ENCODE measurements at places on chromosomes 11 and 22.
A peak's percentile ranks its signal among the peaks of the same experiment; 100 is the strongest.

- DNase-seq: no peak
Measured at GRCh38 chr22:43892183-43892894, 526 bp upstream of the PNPLA5 start.

DNA sequence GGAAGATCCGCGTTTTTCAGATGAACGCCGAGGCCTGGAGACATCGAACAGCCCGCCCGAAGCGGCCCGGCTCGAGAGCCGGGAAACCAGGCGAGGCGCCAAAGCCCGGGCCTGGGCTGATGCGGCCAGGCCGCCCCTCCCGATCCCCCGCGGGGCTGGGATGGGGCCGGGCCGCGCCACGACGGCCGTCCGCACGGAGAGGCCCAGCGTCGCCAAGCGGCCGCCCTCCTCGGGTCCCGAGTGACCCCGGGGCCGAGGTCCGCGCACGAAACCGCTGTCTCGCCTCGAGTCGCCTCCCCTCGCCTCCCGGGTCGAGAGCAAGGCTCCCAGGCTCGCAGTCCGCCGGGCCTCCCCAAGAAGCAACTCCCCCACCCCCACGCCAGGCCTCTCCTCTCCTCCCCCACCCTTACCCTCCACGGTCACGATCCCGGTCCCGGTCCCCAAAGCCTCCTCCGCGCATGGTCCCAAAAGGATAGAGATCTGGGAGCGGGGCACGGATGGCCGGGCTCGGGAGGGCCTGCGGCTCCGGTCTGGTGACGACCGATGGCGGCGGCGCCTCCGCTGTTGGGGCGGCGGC, 482 bp downstream of the DDX17 start:
- peak; percentile 70 for DNase-seq

- no peak for DNase-seq
Measured at GRCh38 chr22:22674467-22674866, 30.1 kb downstream of the GGTLC2 start.

DNA sequence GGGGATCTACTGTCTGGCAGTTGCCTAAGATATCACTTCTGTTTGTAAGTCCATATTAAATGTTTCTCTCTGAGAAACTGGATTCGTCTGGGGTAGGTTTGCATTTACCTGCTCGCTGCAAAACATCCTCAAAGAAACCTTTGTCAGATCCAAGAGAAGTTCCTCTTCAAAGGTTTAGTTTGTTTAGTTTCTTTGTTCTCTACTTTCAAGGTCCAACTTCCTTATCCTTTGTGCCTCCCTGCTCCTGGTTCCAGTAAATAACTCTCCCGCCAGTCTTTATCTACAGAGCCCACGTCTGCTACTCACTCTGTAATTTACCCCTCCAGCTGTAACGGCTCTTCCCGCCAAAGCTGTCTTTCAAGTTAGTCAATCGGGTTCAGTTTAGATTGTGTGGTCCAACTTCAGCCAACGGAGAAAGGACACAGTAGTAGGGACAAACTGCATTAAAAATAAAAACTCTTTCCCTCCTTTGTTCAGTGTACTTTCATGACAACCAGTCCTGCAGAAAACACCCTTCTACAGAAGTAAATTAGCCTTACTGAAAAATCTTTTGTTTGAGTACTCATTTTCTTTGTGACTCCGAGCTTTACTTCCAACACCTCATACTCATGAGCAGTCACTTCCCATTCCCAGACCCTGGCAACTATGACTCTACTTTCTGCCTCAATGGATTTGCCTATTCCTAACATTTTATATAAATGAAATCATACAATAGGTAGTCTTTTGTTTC, 41.0 kb downstream of the TMPRSS5 start:
- peak; percentile 80 for DNase-seq

DNA sequence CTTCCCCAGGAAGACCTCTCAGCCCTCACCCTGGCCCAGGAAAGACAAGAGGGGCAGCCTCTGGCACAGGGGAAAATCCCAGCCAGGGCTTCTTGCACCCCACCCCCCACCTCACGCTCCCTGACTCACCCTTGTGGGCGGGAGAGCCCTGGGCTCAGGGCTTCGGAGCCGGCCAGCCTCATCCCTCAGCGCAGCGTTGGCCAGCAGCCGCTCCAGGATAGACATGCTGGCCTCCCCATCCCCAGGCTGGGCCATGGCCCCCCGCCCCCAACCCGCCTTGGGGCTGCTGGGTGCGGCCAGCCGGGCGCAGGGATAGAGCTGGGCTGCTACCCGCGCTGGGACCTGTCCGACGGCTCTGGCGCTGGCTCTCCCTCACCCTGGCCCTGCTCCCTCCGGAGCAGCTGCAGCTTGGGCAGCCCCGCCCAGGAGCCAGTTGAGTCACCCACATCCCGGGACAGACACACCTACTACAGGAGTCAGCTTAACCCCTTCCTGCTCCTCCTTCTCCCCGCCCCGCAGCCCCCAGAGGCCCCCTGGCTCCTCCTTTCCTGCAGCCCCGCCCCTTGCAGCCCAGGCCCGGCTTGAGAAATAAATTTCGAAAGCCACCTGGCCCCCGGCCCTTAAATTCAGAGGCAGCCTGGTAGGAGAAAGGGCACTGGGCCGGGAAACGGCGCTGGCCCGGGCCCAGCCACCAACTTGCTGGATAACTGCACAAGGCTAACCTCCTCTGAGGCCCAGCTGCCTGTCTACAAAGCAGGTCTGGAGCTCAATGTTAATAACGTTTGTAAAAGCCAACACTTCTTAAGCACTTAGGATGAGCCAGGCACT, 13.4 kb downstream of the TNKS1BP1 start:
- peak; percentile 95 for DNase-seq

DNA sequence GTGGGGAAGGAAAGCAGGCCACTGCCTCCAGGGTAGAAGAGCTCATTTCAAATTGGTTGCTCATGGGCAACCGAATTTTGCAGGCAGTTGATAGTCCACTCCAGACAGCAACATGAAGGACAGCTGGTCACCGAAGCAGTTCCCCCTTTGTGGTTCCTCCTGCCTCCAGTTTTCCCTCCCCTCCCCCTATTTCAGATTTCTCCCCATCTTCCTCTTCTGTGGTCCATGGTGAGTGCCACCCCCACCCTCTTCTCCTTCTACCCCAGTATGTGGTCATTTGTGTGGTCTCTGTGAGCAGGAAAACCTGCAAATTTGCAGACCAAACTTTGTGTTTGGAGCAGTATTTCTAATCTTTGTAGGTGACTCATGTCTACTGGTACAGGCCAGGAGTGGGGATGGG, 38.2 kb upstream of the PAK1 start:
- no peak for DNase-seq

DNA sequence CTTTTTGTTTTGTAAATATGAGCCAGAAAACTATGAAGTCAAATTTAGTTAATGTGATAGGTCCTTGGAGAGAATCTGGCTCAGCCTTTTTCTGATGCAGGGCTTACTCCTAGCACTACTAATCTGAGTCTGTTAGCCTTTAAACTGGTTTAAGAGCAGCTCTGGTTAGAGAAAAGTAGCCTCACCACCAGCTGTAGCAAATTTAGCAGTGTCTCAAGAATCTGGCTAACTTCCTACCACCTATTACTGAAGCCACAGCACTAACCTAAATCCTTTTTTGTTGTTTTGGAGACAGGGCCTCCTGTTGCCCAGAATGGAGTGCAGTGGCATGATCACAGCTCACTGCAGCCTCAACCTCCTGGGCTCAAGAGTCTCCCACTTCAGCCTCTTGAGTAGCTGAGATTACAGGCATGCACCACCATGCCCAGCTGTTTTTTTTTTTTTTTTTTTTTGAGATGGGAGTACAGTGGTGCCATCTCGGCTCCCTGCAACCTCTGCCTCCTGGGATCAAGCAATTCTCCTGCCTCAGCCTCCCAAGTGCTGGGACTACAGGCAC, 13.9 kb downstream of the RBM4B start:
- DNase-seq: no peak

- DNase-seq: no peak
Measured at GRCh38 chr11:57192316-57192715, 10.6 kb downstream of the LRRC55 start.

DNA sequence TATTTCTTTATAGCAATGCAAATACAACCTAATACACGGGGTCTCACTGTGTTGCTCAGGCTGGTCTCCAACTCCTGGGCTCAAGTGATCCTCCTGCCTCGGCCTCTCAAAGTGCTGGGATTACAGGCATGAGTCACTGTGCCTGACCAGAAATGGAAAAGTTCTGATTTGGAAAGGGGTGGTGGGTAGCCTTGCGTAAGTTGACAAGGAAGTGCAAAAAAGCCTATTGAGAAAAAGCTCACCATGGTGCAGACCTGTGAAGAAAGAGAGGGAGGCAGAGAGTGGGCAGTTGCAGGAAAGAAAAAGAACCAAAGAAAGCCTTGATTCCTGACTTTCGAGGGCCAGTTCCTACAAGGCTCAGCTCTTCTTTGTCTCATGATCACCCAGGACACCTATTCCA, 27.1 kb downstream of the AGBL2 start:
- DNase-seq: no peak

- DNase-seq: no peak
Measured at GRCh38 chr11:113880971-113881370, 5.6 kb upstream of the USP28 start.

DNA sequence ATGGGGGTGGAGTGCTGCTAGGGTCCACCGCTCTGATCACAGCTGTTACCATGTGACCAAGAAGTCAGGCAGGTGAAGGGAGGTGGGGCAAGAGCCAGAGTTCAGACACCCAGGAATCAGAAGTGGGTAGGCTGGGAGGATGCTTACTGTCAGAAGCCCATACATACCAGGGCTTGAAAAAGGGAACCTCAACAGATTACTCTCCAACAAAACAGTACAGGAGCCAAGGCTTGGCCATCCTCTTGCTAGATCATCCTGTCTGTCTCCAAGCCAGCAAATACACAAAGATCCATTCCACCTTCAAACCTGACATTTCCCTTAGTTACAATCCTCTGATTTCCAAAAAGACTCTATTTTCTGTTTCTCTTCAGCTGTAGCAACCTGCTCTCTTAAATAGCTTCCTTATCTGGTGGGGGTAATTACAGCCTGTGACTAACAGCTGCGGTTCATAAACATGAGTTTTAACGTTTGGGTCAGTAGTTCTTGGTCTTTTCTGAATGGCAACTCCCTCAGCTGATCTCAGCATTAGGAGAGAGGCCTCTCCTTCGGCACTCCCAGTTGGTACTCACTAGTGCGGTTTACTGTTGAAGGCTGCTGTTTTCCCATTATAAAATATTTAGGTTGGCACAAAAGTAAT, 31.1 kb upstream of the WT1 start:
- DNase-seq: peak; percentile 69

- peak; percentile 28 for DNase-seq
Measured at GRCh38 chr11:19084661-19085315, 24.3 kb upstream of the MRGPRX2 start.

- DNase-seq: no peak
Measured at GRCh38 chr11:107592231-107592590, 1.3 kb downstream of the ELMOD1 start.

- no peak for DNase-seq
Measured at GRCh38 chr11:80958987-80959386, 1518.2 kb upstream of the TENM4 start.

DNA sequence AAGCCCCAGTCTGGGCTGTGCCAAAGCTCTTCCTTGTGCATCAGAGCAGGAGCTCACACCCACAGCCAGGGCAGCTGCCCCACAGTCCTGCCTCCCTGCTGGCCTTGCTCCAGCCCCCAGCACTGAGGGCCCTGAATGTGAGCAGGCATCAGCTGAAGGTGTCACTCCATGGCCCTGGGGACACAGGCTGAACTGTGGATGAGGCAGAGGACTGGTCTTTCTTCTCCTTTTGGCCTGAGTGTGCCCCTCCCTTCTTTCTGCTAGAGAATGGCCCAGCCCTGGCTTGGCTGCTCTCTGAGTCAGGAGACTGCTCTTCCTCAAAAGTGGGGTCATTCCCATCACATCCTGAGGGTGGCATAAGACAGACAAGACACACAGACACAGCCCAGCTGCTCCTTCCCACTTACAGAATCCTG, 16.2 kb downstream of the OTOG start:
- peak; percentile 1 for DNase-seq

DNA sequence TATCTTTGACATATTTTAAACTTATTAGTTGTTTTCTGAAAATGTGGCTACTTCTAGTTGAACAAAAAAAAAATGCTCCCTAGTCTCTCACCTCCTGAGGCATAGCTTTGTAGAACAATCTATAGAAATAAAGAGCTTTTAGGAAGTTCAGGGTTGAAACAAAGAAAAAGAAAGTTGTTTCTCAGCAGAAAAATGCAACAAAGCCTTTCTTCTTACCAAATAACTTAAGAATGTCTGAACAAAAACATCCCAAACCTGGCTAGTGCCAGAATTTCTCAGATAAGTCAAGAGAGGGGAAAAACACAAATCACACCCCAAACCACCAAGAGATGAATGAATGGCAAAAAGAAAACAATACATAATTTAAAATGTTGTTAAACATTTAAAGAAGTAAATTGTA, 114.1 kb downstream of the MAML2 start:
- peak; percentile 45 for DNase-seq

DNA sequence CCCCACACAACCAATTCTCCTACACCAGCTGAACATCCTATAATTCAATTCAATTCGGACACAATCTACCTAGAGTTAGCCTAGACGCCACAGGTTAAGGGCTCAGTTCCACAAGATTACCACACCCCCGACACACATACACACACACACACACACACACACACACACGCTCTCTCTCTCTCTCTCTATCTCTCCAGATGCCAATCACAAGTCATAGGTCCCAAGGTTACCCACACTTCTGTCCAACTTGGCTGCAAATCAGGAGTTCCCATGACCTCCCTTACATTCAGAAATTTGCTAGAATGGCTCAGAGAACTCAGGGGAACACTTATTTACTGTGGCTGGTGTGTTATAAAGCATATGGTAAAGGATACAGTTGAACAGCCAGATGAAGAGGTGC, 204.0 kb downstream of the DBX1 start:
- no peak for DNase-seq

- DNase-seq: no peak
Measured at GRCh38 chr11:12864316-12865156, 144.6 kb upstream of the RASSF10 start.

DNA sequence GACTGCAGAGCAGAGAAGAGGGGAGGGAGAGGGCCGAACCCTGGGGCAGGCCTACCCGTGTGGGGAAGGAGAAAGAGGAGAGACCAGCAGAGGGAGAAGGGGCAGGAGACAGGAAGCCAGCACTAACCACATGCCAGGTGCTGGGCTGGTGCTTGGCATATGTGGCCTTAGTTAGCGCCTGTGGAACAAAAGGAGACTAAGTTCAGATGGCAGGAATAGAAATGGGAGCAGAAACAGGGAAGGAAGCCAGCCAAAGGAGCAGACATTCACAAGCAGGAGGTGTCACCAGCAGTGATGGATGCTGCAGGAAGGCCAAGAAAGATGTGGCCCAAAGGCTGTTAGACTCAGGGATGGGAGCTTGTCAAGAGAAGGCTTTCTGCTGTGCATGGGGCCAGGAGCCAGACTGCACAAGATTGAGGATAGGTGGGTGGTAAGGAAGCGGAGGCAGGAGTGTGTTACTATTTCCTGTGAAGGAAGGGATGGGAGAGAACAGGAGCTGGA, 26.7 kb downstream of the TREH start:
- no peak for DNase-seq
